ENCODE measurements at places on chromosomes 1 and 21.

GRCh38 chr1:211236633-211237320, 22.4 kb upstream of the RCOR3 start:
- no peak for DNase-seq

GRCh38 chr21:34198231-34199120, 125.1 kb downstream of the MRPS6 start:
- DNase-seq: no peak

- no peak for DNase-seq
Observed at GRCh38 chr1:113124366-113124765, 51.4 kb downstream of the LRIG2 start.

DNA sequence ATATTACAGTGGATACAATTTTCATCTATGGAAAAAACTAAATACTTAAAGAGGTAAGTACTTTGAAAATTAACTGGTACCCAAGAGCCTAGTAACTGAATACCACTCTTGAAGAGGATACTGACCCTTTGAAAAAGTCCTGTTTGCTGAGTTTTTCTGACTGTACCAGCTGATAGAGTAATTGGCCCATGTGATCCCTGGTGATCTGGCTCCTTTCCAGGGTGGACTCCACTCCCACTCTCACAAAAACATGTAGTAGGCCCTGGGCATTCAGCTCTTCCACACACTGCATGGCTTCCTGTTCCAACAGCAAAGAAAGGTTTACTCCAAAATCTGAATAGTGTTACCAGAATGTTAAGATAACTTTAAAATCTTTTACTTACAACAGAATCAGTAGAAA, 53.6 kb upstream of the HP1BP3 start:
- DNase-seq: no peak

DNA sequence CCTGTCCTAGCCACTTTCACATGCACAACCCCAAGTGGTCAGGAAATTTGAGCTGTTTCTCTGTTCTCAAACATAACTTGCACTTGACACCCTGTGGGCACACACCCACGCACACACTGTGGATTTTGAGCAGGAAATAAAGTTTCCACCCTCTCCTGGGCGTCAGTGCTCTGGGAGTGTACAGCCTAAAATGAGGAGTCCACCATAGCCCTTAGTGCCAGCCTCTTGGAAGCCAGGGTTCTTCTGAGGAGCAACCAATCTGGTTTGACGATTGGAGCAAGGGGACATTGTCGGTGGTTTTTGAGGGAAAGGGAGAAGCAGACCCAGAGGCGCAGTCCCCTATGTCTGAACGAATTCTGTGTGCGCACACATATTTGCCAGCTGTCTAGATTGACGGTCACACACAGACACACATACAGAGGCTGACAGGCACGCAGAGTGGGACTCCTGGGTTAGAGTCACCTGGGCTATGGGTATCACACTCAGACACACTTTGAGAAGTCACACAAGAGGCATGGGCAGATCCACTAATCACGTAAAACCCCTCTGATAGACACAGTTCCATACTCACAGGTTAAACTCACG, 2.7 kb downstream of the DMBX1 start:
- DNase-seq: no peak

GRCh38 chr1:8138673-8139072, 112.6 kb upstream of the ERRFI1 start:
- DNase-seq: no peak

- DNase-seq: no peak
Observed at GRCh38 chr1:159652506-159652905, 61.9 kb downstream of the CRP start.

DNA sequence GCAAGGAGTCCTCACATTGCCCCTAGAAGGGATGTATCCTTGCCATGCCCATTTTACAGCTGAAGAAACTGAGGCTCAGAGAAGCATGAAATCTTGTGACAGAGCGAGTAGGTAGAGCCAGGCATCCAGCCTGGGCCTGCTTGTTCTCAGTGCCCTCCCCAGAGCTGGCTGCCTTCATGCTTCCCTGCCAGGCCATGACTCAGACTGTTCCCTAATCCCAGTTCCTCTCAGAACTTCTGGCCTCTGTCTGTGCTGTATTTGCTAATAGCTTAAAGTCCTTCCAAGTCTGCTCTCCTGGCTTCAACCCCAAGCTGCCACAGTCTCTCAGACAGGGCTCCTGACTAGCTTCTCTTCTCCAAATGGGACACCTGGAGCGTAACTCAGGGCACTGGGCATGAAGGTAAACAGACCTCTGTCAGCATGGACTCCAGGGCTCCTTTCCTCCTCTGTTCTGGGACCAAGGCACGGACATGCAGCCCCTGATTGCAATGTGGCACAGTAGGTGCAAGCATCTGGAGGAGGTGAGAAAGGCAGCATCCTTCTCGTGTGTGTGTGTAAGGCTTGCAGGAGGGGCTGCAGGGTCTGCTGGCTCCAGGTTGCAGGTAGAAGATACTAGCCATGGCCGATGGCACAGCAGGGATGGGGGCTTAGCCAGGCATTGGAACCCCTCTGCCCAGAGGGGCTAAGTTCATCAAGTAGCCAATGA, 122.7 kb downstream of the HMGB4 start:
- DNase-seq: no peak

DNA sequence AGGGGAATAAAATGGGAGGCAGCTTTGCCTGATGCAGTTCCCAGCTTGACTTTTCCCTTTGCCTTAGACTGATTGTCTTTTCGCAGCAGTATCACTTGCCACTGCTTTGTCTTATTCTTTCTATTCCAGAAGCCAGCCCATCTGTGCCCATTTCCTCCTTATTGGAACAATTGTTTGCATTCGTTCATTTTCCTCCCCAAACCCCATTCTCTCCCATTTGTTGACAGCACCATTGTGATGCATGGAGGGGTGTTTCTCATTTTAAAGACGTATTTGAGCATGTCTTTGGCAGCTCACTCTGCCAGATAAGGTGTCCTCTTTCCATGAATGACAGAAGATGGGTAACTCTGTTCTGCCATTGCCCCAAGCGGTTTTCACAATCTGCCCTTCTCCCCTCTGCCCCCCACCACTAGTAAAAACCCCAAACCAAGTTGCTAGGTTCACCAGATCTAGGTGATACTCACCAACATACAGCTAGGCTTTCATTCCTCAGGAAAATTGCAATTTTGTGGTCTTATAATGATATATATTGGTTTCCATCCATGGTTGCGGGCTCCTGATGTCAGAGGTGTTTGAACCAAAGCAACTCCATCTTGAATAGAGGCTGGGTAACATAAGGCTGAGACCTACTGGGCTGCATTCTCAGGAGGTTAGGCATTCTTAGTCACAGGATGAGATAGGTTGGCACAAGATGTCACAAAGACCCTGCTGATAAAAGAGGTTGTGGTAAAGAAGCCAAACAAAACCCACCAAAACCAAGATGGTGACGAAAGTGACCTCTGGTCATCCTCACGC, 30.8 kb downstream of the SERBP1 start:
- no peak for DNase-seq

GRCh38 chr1:51517361-51518032, 1.6 kb downstream of the EPS15 start:
- no peak for DNase-seq

- no peak for DNase-seq
Observed at GRCh38 chr1:3244025-3244926, 175.3 kb downstream of the PRDM16 start.

DNA sequence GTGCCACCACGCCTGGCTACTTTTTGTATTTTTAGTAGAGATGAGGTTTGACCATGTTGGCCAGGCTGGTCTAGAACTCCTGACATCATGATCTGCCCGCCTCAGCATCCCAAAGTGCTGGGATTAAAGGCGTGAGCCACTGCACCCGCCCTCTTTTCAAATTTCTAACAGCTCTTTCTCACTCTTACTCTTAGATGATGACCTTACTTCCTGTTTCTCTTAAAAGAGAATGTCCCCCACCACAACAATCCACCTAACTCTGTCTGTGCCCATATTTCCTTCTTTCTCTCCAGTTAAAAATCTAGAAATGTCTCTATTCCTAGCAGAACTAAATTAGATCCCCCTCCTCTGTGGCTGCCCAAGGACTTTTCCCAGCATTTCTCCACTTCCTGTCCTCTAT, 46.6 kb upstream of the RGS2 start:
- no peak for DNase-seq

GRCh38 chr1:225780630-225781029, 3.0 kb downstream of the SRP9 start:
- no peak for DNase-seq

DNA sequence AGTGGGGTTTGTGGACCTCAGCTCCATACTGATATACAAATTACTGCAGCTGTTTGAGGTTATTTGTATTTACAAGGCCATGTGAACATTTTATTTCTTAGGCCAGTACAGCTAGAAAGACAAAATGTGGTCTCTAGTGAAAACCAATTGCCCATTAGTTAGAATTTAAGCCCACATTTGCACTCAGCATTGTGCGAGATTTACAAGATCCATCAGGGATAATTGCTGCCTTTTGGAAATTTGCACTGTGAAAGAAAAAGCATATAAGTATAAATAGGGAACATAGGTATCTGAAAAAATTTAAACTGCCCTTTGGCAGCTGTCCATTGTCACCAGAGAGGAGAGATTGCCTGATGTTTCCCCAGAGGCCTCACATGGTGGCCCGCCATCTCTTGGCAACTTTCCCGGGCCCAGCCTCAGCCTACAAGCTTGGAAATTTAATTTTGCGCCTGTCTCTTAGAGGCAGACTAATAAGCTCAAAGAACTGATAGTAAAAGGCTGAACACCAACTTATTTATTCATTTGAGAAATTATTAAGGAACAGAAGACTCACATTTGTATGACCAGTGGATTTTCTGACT, 120.7 kb downstream of the MAP3K21 start:
- no peak for DNase-seq

GRCh38 chr1:203046984-203047630, 20.8 kb downstream of the PPFIA4 start:
- no peak for DNase-seq

- DNase-seq: no peak
Observed at GRCh38 chr1:203287109-203287893, 18.0 kb upstream of the BTG2 start.

DNA sequence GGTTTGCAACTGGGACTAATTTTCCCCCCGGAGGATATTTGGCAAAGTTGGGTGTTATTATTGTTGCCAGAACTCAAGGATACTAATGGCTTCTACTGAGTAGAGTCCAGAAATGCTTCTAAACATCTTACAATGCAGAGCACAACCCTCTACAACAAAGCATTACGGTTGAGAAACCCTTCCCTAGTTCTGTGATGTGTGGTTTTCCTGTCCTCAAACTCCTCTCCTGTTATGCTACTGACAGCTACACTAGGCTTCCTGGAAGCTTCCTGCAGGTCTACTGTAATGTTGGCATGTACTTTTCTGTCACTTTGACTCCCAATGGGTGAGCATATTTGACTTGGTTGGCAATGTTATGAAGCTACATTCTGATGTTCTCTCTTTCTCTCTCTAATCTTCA, 1656.9 kb downstream of the MRPL39 start:
- no peak for DNase-seq

- no peak for DNase-seq
Observed at GRCh38 chr1:223680188-223680587, 14.7 kb upstream of the CAPN8 start.

GRCh38 chr21:38351961-38352521, 95.2 kb downstream of the KCNJ15 start:
- DNase-seq: no peak

GRCh38 chr1:56436296-56436695, 143.1 kb downstream of the PLPP3 start:
- no peak for DNase-seq

DNA sequence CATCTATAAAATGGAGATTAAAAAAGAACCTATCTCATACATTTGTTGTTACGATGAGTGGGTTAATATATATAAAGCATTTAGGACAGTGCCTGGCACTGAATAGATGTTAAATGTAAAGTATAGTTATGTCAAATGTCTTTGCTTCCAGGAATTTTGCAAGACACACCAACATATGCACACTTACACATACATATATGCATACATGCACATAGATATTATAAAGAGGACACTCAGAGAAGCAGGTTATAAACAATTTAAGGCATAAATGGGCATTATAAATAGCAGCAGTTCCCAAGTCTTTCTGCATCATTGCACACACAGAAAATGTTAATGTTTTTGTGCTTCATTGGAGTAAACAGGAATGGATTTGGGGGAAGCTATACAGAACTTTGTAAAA, 13.3 kb downstream of the CYP4X1 start:
- DNase-seq: no peak

GRCh38 chr1:66375125-66375524, 158.8 kb upstream of the SGIP1 start:
- no peak for DNase-seq

- DNase-seq: no peak
Observed at GRCh38 chr1:147245586-147246021, 3.1 kb downstream of the CHD1L start.

- no peak for DNase-seq
Observed at GRCh38 chr1:206550446-206550845, 43.1 kb downstream of the RASSF5 start.
